Large intestine (tissue), 12 donors: ENCODE measurements at places on chromosomes 16 and 17. TPM values are rescaled to one million over a fixed set of nuclear protein-coding genes. Genes with fewer than 3 reads are reported as not detected.

TSPOAP1 gene
- polyA plus RNA-seq = 17.2 TPM

IL4R gene
- polyA plus RNA-seq = 50.6 TPM

EMC8 gene
- polyA plus RNA-seq = 25.2 TPM

ICAM2 gene
- polyA plus RNA-seq = 15.1 TPM

DNA sequence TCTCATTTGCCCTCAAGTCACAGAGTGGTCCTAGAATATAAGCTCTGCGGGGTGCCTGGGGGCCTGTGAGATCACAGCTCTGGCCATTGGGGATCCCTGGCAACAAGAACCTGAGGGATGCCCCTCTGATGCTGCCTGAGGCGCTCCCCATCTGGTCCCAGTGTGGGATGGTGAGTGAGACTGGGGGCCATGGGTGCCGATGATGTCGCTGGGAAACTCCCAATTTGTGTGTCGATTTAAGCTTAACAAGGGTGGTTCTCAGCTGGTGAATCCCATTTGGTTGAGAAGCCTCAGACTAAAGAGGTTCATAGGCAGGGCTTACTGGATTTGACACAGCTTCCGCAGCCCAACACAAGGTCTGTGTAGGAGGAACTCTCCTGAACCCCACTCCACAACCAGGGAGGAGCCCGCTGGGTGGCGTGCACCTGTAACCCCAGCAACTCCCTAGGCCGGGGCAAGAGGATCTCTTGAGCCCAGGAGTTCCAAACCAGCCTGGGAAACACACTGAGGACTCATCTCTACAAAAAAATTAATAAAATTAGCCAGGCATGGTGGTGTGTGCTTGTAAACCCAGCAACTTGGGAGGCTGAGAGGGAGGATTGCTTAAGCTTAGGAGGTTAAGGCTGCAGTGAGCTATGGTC, 63.7 kb upstream of the SIAH1 start:
- DNase-seq = no peak
- no peak overlapping the region for H3K4me3 ChIP-seq
- H3K36me3 ChIP-seq = no peaks in the 10 kb centered on the region
- no peaks in the 10 kb centered on the region for H3K27me3 ChIP-seq
- H3K27ac ChIP-seq = no peak overlapping the region
- H3K4me1 ChIP-seq = no peaks in the 10 kb centered on the region

GRCh38 chr17:7794075-7794663, 39.8 kb upstream of the KDM6B start:
- no peak for DNase-seq
- H3K4me3 ChIP-seq = no peak overlapping the region
- H3K27me3 ChIP-seq = peaks cover 3% of the 10 kb centered on the region
- no peak overlapping the region for H3K27ac ChIP-seq
- H3K36me3 ChIP-seq = no peaks in the 10 kb centered on the region

DNA sequence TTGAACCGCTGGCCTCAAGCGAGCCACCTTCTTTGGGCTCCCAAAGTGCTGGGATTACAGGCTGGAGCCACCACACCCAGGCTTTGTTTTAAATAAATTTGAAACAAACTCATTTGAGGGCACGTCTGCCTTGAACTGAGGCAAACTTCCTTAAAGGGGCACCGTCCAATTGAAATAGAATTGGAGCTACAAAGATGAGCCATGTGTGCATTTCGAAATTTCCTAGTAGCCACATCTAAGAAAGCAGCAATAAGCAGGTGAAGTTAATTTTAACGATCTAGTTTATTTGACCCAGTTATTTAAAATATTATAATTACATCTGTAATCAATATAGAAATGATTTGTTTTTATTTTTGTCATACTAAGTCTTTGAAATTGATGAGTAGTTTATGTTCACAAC, 755 bp upstream of the C16orf89 start:
- peaks cover 9% of the 10 kb centered on the region for H3K4me1 ChIP-seq
- no peaks in the 10 kb centered on the region for H3K36me3 ChIP-seq
- no peaks in the 10 kb centered on the region for H3K27me3 ChIP-seq
- DNase-seq = no peak
- H3K27ac ChIP-seq = no peak overlapping the region
- H3K4me3 ChIP-seq = no peak overlapping the region

DNA sequence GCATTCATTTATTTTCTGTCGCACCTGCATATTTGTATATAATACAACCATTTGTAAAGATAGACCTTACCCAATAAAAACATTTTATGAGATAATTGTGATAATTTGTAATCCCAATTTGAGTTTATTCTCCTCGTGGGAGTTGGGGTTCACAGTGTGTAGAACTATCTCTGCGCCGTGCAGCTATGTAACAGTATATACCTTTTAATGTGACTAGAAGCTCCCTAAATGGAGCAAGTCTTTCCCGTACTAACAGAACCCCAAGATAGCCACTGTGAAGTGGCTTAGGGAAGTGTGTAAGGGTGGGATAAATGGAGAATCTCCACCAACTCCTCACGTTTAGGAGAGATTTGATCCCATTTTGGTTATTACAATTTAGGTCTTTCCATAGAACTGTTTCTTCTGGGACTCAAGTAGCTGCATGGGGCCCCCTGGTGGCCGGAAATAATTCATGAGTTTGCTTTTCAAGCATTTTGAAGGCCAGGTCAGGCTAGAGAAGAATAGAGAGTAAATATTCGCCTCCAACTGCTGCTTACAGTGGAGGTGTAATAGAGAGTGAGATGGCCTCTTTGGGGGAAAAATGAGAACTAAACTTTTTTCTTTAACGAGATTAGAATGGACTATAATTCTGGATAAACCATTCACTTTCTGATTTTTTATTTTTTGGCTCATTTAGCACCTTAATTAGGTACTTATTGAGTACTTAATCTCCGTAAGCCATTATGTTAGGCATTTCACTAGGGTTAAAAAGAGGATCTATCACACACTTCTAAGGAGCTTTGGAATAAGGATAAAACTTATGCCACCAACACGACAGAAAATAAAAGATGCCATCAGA, 4.5 kb downstream of the TMEM100 start:
- peaks cover 5% of the 10 kb centered on the region for H3K27me3 ChIP-seq
- peak; percentile 45 for DNase-seq
- no peaks in the 10 kb centered on the region for H3K36me3 ChIP-seq
- no peak overlapping the region for H3K27ac ChIP-seq
- no peaks in the 10 kb centered on the region for H3K4me1 ChIP-seq

GRCh38 chr16:47492428-47493377, 31.6 kb downstream of the PHKB start:
- H3K4me1 ChIP-seq = no peaks in the 10 kb centered on the region
- H3K36me3 ChIP-seq = no peaks in the 10 kb centered on the region
- H3K27me3 ChIP-seq = no peaks in the 10 kb centered on the region
- peak; percentile 19 for DNase-seq
- H3K4me3 ChIP-seq = no peak overlapping the region

DNA sequence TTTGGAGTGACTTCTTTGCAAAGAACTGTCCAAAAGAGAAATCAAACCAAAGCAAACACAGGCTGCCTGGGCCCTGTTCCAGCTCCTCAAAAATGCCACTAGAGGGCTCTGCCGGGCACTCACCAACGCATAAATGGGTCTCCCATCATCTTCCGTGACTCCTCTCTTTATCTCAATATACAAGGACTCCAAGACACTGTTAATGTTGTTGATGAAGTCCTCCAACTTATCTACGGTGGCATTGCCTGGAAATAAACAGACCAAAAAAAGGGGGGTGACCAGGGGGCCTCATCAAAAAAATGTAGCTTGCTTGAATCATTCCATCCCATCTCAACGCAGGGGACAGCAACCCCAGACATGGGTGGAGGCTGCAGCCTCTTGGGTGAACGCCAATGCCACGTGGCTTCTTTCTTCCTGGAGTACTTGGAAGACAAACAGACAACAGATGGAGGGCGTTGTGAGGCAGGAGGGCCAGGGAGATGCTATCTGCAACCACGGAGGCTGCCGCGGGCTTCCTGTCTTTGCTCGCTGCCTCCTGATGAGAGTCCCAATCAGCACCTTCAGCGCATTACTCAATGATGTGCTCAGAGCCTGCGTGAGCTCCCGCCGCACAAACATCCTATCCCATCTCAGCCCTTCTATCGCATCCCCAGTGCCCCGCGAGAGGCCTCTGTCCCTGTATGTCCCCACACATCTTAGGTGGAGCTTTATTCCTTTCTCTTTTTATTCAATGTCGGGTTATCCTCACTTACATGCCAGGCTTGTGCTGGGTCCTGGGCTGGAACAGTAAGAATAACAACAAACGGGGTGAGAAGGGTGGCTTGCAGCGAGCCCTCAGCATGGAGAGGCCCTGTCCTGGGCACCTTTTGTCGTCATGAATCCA, 32.0 kb downstream of the KDM8 start:
- H3K4me1 ChIP-seq = peaks cover 36% of the 10 kb centered on the region
- no peaks in the 10 kb centered on the region for H3K27me3 ChIP-seq
- H3K4me3 ChIP-seq = no peak overlapping the region

- H3K27ac ChIP-seq = no peak overlapping the region
- H3K27me3 ChIP-seq = no peaks in the 10 kb centered on the region
- H3K4me1 ChIP-seq = no peaks in the 10 kb centered on the region
- DNase-seq = no peak
- no peaks in the 10 kb centered on the region for H3K36me3 ChIP-seq
These were observed 1373.8 kb upstream of the GOT2 start for GRCh38 chr16:60107871-60108270.

GRCh38 chr17:79775632-79776031, 2.3 kb upstream of the CBX2 start:
- no peaks in the 10 kb centered on the region for H3K27me3 ChIP-seq
- H3K4me3 ChIP-seq = no peak overlapping the region
- H3K36me3 ChIP-seq = no peaks in the 10 kb centered on the region
- no peak for DNase-seq

GRCh38 chr17:69346766-69347165, 19.8 kb upstream of the ABCA5 start:
- no peak for DNase-seq
- H3K27me3 ChIP-seq = no peaks in the 10 kb centered on the region
- H3K27ac ChIP-seq = no peak overlapping the region
- no peak overlapping the region for H3K4me3 ChIP-seq
- H3K4me1 ChIP-seq = peaks cover 9% of the 10 kb centered on the region
- no peaks in the 10 kb centered on the region for H3K36me3 ChIP-seq

- H3K4me3 ChIP-seq = no peak overlapping the region
- H3K27me3 ChIP-seq = no peaks in the 10 kb centered on the region
- H3K36me3 ChIP-seq = no peaks in the 10 kb centered on the region
- no peak for DNase-seq
These were observed 311.5 kb upstream of the KCNJ16 start for GRCh38 chr17:69763503-69763902.

DNA sequence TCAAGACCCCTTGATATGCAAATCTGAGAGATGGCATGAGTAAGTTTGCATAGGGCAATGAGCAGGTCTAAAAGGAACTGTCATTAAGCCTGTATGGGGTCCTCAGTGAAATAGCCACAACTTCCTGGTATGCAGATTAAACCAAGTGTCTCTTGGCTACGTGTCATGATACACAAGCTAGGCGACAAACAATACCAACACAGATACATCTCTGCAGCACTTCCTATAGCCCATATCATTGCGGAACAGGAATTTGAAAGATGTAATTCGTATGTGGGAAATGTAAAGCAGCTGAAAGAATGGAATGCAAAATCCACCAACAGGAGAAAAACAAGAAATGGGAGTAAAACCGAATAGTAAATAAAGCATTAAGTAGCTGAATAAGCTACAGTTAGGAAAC, 12.9 kb downstream of the PRSS22 start:
- H3K4me1 ChIP-seq = peaks cover 4% of the 10 kb centered on the region
- DNase-seq = no peak
- no peaks in the 10 kb centered on the region for H3K36me3 ChIP-seq
- H3K27me3 ChIP-seq = peaks cover 2% of the 10 kb centered on the region
- no peak overlapping the region for H3K4me3 ChIP-seq
- H3K27ac ChIP-seq = no peak overlapping the region

DNA sequence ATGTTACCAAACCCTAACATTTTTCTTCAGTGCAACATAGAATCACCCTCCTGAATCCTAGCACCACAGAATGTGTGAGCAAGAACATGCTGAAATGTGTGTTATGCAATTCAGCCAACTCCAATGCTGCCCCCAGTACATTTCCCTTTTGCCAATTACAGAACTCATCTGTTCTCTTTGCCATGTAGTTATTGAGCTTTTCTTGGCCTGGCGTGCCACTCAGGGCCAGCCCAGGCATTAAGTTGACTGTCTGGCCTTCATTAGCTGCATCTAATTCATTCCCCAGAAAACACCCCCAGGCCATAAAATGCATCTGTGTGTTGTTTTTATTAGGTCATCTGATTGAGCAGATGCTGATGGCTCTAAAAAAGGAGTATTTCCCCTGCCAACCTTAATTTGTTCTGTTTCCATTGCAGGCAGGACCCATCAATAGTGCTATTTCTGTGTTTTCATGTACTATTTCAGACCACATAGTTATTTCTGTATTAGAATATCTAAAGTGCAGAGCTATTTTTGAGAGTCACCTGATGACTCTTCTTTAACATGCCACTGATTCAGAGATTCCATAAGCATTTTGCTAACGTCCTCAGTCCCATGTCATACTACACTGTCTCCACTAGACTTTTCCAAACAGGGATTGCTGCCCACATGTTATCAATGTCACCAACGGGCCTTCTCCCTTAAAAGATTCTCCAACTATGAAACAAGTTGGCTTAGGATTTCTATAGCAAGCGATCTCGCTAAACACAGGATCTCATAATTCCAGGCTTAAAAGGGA, 969.7 kb downstream of the CDH11 start:
- H3K27me3 ChIP-seq = no peaks in the 10 kb centered on the region
- H3K36me3 ChIP-seq = no peaks in the 10 kb centered on the region
- no peaks in the 10 kb centered on the region for H3K4me1 ChIP-seq
- no peak overlapping the region for H3K4me3 ChIP-seq
- DNase-seq = no peak
- H3K27ac ChIP-seq = no peak overlapping the region

DNA sequence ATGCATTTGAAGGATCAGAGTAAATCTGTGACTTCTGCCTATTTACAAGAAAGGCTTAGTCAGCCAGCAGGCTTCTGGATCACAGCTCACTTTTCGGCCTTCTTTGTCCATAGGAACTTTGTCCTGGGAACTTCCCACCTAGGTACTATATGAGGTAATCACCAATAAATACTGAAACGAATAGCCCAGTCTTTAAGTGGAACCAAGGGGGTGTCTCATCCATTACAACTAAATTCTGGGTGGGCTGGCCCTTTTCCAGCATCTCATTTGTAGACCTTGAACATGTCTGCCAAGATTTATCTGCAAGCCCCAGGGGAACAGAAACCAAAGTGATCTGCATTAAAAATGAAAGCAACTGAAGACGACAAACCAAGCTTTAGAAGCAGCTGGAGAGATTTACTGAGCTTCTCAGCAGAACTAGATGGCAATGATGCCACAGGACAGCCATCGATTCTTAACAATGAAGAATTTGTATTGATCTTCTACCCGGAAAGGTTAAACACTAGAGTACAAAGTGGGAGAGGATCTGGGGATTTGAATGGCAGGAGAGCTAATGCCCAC, 55.5 kb downstream of the SNX11 start:
- H3K36me3 ChIP-seq = no peaks in the 10 kb centered on the region
- no peak overlapping the region for H3K4me3 ChIP-seq
- no peaks in the 10 kb centered on the region for H3K27me3 ChIP-seq
- H3K27ac ChIP-seq = peak overlapping the region; percentile 81
- peak; percentile 88 for DNase-seq

- no peak overlapping the region for H3K27ac ChIP-seq
- H3K27me3 ChIP-seq = no peaks in the 10 kb centered on the region
- DNase-seq = no peak
- no peaks in the 10 kb centered on the region for H3K36me3 ChIP-seq
- no peak overlapping the region for H3K4me3 ChIP-seq
- H3K4me1 ChIP-seq = no peaks in the 10 kb centered on the region
These were observed 152.2 kb upstream of the NOG start for GRCh38 chr17:56441308-56441707.
